Activated gamma-delta T cell treated with Interleukin-2 at 50 U/mL for 16 hours (primary cell): ENCODE measurements at places on chromosomes 16 and 17.

- DNase-seq = no peak
Observed at GRCh38 chr17:71656964-71657858, 463.6 kb upstream of the SOX9 start.

- no peak for DNase-seq
Observed at GRCh38 chr17:66947311-66947710, 17.2 kb upstream of the CACNG4 start.

- no peak for DNase-seq
Observed at GRCh38 chr17:17269926-17270773, 10.9 kb downstream of the COPS3 start.

GRCh38 chr17:15470536-15470935 lies 3.1 kb upstream of the CDRT4 start:
- DNase-seq = no peak

- no peak for DNase-seq
Observed at GRCh38 chr16:67128887-67129286, 19.1 kb downstream of the PHAF1 start.

DNA sequence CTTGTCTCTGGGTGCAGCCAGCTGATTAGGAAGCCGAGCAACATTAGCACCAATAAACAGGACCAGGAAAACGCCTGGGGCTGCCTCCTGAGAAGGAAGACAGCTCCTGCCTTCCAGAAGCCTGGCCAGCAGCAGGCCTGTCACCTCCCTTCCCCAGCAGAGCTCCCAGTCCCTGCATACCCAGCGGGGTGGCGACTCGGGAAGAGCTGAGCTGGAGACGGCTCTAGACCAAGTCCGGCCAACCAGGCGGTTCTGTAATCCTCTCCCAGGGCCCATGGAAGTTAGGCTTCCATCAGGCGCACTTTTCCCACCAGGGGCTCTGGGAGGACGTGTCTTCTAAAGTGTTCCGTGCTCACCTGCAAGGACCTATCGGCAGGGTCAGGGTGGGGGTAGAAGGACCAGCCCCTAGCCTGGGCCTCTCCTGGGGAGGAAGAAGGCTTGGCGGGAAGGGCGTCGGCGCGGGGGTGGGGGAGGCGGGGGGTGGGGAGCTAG lies 12.0 kb upstream of the CLUH start:
- no peak for DNase-seq

- DNase-seq = no peak
Observed at GRCh38 chr16:11079652-11080187, 135.4 kb downstream of the CLEC16A start.

DNA sequence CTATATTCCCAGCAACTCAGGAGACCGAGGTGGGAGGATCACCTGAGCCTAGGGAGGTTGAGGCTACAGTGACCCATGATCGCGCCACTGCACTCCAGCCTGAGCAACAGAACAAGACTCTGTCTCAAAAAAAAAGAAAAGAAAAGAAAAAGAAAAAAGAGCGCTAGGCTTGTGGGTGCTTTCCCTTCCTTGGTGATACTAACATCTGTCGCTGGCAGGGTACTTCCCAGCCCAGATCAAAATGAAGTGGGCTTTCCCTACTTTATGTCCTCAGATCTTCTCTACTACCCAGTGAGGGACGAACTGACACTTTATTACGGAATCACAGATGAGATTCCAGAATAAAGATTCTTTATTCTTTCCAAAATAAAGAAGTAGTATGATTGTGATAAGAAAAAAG lies 103.8 kb upstream of the NOL11 start:
- DNase-seq = no peak

DNA sequence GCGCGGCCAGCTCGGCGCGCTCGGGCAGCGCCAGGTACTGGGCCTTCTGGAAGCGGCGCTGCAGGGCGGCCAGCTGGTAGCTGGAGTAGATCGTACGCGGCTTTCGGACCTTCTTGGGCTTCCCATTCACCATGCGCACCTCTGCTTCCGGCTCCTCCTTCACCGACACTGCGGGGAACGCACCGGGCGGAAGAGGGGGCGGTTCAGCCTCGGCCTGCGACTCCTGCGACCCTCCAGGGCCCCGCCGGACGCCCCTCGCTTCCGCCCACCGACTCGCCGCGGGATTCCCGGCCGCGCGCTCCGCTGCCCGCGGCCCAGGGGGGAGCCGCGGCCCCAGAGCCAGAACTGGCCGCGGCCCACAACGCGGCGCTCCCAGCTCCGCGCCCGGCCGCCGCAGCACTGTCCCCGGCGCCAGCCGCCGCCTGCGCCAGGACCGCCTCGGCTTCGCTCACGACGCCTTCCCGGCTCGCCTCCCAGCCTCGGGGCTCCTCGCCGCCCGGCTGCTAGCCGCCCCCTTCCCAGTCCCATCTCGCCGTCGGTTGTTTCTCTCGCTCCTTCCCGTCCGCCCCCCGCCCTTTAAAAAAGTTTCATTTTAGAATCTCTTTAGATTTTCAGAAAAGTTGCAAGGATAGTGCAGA lies 1.5 kb downstream of the DLX3 start:
- no peak for DNase-seq
